Cardiac muscle cell (in vitro differentiated cells and primary cell): ENCODE measurements at places on chromosomes 3 and 15. TPM values are rescaled to one million over a fixed set of nuclear protein-coding genes. Genes with fewer than 3 reads are reported as not detected.
A peak's percentile ranks its signal among the peaks of the same experiment; 100 is the strongest.

The CPNE9 gene
- total RNA-seq, result not detected in 2 replicates

- DNase-seq, result peak; percentile 47
Measured at GRCh38 chr3:195556390-195556789, 13.3 kb upstream of the PPP1R2 start.

DNA sequence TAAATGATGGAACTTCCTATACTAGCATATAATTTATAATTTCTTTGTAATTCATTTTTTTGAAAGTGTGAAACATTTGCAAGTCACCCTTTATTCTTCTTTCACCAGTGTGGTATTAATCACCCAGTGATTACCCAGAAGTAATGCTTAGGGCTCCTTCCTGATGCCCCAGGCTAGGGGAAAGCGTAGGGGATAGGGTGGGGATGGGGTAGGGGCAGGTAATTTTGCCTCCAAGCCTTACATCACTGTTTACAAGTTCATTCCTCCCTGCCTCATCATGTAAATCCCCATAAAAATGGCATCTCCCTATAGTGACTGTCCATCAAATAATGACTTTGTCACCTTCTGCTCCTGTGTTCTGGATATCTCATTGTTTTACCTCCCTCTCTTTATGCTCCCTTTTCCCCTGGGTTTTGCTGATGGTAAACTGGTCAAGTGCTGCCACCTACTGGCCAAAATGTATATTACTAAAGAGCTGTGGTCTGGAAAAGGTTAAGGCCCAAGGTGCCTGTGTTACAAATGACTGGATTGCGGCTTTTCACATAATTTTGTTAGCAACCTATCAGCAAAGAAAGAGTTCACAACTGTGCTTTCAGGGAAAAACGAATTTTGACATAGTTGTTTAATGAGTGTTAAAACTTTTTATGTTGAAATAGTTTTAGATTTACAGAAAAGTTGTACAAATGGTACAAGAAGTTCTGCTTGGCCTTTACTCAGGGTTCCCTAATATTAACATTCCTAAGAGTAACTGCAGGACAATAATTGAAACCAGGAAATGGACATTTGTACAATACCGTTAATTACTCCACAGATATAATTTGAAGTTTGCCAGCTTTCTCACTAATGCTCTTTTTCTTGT, 54.7 kb downstream of the ONECUT1 start:
- DNase-seq, result peak; percentile 86

The HYAL1 gene
- total RNA-seq, result 3.4 and 5.0 TPM in 2 replicates

The CEMIP gene
- 0.12 and 0.18 TPM in 2 replicates for total RNA-seq

- peak; percentile 60 for DNase-seq
Measured at GRCh38 chr3:112303764-112304325, 9.8 kb upstream of the SLC9C1 start.

- peak; percentile 66 for DNase-seq
Measured at GRCh38 chr3:10950476-10951294, 41.9 kb upstream of the SLC6A1 start.

The GREM1 gene
- total RNA-seq, result 0.09 and 0.39 TPM in 2 replicates

DNA sequence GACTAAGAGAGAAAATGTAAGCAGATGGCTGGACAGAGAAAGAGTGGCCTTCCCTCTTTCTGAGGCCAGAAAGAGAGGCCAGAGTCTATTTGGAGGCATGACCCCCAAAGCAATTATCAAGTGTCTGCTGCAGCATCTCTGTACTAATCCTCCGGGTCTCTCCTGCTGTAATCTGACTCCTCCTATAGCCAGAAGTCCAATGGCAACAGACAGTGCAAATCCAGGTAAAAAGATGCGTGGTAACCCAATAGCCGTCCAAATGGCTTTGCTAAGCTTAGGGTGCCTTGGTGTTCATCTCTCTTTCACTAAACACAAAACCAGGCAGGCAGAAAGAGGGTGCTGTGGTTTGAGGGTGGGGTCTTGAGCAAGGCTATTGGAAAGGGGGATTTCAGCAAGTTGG, 91.6 kb downstream of the ADCY5 start:
- DNase-seq, result no peak

- no peak for DNase-seq
Measured at GRCh38 chr3:129441215-129441614, 1.2 kb downstream of the IFT122 start.

GRCh38 chr3:135869439-135870105, 96.0 kb upstream of the PPP2R3A start:
- no peak for DNase-seq

- DNase-seq, result no peak
Measured at GRCh38 chr15:85457392-85457968, 77.1 kb downstream of the AKAP13 start.

The GNAI2 gene
- 160 and 179 TPM in 2 replicates for total RNA-seq

GRCh38 chr3:190122198-190122771, 1.6 kb upstream of the P3H2 start:
- no peak for DNase-seq

- peak; percentile 52 for DNase-seq
Measured at GRCh38 chr15:25345943-25346342, 92.9 kb downstream of the UBE3A start.

- DNase-seq, result no peak
Measured at GRCh38 chr3:124791142-124791541, 60.9 kb downstream of the UMPS start.

- DNase-seq, result peak; percentile 72
Measured at GRCh38 chr3:125067225-125067624, 11.4 kb upstream of the HEG1 start.

The ESYT3 gene
- total RNA-seq, result 0.95 and 6.3 TPM in 2 replicates

DNA sequence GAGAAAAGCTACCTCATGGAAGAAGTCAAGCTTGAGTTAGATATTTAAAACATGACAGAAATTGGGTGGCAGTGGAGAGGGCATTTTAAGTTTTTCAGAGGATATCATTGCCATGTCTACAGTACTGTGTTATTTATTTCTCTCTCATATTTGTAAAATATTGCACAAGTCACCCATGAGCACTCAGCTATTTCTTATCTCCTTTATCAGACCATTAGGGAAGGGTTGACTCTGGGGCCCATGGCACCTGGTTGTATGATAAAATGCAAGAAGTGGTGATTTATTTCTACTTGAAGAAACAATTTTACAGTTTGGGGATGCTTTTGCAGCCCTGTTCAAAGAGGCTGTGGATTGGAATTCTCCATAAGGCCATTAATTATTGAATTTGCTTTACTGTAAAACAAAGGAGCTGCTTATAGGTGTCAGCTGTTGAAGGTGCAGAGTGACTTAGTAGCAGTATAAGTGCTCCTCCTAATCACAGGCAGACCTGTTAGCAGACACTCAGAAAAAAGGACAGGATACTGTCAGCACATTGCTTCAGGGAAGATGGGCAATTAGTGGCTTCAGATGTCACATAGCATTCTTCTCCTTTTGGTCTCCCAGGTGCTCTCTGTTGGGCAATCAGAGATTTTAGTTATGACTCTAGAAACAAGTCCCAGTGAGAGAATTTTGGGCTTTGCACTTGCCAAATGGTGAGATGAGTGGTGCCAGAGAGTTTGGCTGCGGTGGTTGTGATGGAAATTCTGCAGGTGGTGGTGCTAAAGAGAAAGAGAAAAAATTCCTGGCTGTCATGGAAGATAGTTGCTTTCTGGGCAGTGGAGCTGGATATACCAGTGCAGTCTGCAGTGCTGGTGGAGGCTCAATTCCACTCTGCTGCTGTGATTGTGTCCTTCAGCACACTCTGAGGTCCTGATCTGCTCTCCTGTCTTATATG, 129.7 kb upstream of the ROPN1 start:
- no peak for DNase-seq

DNA sequence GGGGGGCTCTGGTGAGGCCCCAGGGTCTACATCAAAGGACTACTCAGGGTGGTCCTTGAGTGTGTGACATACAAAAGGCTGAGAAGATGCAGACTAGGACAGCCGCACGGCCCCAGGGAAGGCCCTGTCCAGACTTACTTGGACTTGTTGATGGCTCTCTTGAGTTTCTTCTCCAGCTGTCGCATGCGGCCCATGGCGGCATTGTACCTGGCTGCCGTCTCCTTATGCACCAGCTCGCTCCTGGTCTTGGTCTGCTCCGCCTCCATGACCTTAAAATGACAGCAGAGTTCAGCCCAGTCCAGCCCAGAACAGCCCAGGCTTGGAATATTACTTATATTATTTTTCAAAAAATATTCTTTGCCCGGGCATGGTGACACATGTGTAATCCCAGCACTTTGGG, 56.0 kb downstream of the CAPN7 start:
- no peak for DNase-seq

DNA sequence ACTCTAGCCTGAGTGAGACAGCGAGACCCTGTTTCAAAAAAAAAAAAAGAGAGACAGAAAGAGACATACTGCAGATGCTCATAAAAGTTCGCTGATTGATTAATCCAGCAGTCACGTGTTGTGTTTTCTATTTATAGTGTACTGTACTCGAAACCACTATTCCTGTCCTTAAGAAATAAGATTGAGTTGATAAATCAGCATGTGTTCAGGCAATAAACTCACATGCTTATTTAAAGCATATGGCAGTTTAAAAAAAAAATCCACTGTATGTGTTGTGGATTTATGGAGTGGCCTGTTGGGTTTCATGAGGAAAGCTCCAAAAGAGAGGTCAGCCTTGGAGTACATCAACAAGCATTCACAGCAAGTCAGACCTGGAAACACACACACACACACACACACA, 17.7 kb downstream of the RPL22L1 start:
- DNase-seq, result no peak
